Forelimb muscle (tissue), 1 donor: ENCODE measurements at places on chromosomes 7 and 10. TPM values are rescaled to one million over a fixed set of nuclear protein-coding genes. Genes with fewer than 3 reads are reported as not detected.
A peak's percentile ranks its signal among the peaks of the same experiment; 100 is the strongest.

DNA sequence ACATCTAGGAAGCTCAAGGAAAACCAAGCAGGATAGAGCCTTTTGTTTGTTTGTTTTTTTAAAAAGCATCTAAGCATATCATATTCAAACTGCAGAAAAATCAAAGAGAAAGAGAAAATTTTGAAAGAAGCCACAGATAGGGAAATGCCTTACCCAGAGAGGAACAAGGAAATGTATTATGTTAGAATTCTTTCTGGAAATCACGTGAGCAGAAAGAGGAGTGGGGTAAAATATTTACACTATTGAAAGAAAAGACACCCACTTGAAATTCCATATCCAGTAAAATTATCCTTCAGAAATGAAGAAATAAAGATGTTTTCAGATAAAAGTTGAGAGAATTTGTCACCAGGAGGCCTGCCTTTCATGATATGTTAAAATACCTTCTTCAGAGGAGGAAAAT is 775.7 kb upstream of the IGFBP3 start:
- no peak for DNase-seq

The TMEM184A gene
- 0.78 TPM for polyA plus RNA-seq

- DNase-seq: no peak
These were observed 13.2 kb downstream of the ALKBH4 start for GRCh38 chr7:102451371-102452054.

The NEUROD6 gene
- 0.09 TPM for polyA plus RNA-seq

- DNase-seq: peak; percentile 52
These were observed 2.2 kb downstream of the TRIL start for GRCh38 chr7:28955718-28956607.

- DNase-seq: no peak
These were observed 163.1 kb upstream of the GDF10 start for GRCh38 chr10:47136866-47137265.

The TMEM225B gene
- 0.77 TPM for polyA plus RNA-seq

DNA sequence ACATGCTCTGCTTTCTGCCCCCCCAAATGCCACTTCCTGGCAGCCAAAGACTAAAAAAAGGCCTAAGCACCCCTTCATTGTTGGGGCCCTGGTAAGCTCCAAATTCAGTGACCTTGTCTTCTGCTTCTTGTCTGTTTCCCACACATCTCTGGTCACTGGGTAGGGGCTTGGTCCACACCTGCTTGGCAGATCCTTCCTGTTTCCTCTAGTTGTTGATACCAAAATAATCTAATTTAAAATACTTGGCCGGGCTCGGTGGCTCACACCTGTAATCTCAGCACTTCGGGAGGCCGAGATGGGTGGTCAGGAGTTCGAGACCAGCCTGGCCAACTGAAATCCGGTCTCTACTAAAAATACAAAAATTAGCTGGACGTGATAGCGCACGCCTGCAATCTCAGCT is 130.6 kb downstream of the CAMK1D start:
- no peak for DNase-seq

The ATXN7L1 gene
- polyA plus RNA-seq: 6.9 TPM

The AKR1C8 gene
- not detected for polyA plus RNA-seq

GRCh38 chr7:131839967-131840690 is 283.7 kb upstream of the PODXL start:
- no peak for DNase-seq

The COBL gene
- 117 TPM for polyA plus RNA-seq

GRCh38 chr7:99128076-99128950 is 15.6 kb downstream of the SMURF1 start:
- no peak for DNase-seq

GRCh38 chr7:117087639-117088396 is 134.5 kb downstream of the ST7 start:
- DNase-seq: no peak

The SPACDR gene
- 1.7 TPM for polyA plus RNA-seq

DNA sequence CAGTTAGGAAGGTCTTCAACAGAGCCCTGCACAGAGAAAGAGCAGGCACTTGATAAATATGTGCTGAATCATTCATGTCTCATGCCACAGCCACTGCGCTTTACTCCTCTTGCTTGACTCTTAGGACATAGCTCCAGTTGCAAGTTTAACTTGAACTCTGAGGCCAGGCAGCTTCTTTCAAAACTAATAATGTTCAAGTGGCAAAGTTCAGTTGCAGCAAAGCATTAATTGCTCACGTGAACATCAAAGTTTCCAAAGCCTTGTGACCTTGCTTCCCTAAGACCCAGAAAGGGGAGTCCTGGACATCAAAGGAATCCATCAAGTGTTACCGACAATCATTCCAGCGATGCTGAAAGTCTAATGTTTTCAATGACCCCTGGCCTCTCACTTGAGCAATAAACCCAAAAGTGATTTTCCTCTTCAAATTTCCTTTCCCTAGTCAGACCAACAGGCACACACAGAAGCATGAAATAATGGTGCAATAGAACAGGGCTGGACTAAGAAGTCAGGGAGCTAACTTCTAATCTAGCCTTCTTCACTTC is 21.8 kb upstream of the TECTB start:
- DNase-seq: no peak

The FOXP2 gene
- 10.3 TPM for polyA plus RNA-seq

The CALML3 gene
- 0.09 TPM for polyA plus RNA-seq

DNA sequence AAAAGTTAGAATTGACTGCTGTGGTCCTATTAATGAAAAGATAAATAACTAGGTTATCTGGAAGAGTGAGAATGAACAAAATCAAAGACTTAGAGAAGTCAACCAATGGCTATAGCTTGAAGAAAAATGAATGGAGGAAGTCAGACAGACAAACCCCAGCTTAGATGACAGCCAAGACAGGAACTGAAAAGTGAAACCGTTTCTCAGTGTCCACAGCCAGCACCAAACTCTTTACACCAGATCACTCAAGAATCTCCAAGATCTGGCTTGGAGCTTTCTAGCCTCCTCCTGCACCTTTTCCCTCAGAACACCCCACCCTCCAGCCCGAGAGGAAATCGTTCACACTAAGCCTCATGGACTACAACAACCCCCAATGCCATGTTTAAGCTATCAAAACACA is 167.0 kb downstream of the SFMBT2 start:
- DNase-seq: no peak

DNA sequence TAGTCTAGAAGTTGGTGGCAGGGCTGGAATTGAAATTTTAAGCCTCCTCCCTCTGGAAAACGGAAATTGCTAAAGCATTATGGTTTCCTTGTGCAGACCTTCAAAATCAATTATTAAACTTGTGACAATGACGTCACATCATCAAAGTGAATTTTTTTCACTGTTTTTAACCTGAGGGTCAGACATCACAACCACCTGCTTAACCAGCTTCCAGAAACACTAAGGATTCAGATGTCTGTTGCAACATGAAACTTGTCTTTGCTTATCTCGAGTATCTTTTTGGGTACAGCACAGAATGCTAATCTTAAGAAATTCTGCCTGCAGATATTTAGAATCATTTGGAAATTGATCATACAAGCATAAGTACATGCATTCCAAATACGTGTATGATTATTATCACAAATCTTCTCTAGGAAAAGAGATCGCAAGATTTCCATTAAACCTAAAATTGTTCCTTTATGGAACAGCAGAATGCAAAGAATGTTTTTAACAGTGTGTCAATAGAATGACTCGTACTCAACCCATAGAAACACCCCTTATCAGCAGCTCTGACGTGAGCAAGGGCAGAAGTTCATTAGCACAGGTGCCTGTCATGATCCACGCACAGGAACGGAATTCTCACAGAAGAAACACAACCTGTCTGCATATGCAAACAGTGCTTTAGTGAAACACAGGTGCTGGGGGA is 4.1 kb upstream of the GTPBP4 start:
- no peak for DNase-seq

DNA sequence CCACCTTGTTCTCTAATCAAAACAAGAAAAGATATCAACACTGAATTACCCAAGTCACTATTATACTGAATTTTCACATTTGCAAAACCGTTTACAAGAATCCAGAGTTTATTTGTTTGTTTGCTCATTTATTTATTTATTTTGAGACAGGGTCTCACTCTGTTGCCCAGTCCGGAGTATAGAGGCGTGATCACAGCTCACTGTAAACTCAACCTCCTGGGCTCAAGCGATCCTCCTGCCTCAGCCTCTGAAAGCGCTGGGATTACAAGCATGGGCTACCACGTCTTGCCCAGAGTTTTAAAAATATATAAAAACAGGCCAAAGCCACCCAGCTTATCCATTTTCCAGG is 8.5 kb downstream of the CREB3L2 start:
- DNase-seq: no peak

The PKD1L1 gene
- 1.2 TPM for polyA plus RNA-seq

DNA sequence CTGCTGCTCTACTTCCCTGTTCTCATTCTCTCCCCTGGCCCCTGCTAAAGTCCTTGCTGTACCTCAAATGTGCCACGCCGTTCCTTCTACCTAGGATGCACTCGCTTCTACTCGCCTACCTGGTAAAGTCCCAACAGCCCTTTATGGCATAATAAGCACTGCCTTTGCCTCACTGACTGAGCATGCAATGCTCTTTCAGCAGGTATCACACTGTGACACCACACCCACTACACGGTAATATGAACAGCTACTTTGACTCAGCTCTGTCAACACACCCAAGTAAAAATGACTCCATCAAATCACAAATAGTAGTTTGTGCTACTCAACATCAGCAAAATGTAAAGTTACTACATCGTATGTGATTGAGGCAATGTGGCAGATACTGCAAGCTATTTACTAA is 37.6 kb downstream of the FAM204A start:
- DNase-seq: no peak

The INHBA gene
- polyA plus RNA-seq: 3.4 TPM

- DNase-seq: no peak
These were observed 51.3 kb downstream of the VKORC1L1 start for GRCh38 chr7:65924193-65924592.

The FAM107B gene
- 17.7 TPM for polyA plus RNA-seq

DNA sequence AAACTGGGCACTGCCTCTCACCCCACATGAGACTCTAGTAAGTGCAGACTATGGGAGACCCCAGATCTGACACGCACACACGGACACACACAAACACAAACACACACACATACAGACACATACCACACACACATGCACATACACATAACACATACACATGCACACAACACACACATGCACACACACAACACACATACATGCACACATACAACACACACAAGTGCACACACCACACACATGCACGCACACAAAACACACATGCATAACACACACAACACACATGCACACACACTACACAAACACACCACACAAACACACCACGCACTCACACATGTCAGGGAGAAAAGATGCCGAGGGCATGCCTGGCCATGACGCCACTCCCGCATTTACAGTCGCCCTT is 205.5 kb downstream of the TYW1B start:
- DNase-seq: no peak

DNA sequence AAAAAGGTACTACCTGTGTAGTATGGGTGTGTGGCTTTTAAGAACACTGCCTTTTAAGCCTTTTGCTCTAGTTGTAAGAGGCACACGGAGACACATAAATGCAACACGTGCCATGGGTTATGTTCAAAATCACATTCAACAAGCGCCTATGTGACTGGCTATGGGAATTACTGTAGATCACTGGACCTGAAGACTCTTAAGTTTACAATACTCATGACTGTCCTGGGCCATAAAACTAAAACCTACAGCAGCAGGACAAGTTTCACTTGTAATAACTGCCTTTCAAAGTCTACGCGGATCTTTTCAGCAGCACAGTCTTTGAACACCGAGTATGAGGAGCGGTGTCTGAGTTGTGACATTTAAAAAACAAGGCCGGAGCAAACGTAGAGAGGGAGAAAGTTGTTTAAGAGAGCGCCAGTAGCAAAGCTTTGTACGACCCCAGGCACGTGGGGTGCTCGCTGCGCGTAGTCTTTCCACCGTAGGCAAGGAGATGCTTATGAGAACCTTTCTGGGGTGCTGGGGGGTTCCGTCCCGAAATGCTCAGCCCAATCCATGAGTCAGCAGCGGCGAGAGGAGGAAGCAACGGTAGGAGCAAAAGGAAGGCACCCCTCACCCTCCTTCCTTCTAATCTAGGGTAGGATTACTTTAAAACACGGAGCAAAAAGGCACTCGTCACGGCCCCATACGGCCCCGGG is 662 bp downstream of the DNAJC2 start:
- DNase-seq: no peak

- no peak for DNase-seq
These were observed 1.8 kb downstream of the TDRD1 start for GRCh38 chr10:114180937-114181336.

- no peak for DNase-seq
These were observed 74.4 kb upstream of the ZNRF2 start for GRCh38 chr7:30209951-30210350.

GRCh38 chr7:128166603-128167041 is 74.5 kb upstream of the LEP start:
- no peak for DNase-seq

- no peak for DNase-seq
These were observed 223.7 kb downstream of the LHFPL3 start for GRCh38 chr7:104552102-104552501.

The LRRTM3 gene
- polyA plus RNA-seq: 2.2 TPM

DNA sequence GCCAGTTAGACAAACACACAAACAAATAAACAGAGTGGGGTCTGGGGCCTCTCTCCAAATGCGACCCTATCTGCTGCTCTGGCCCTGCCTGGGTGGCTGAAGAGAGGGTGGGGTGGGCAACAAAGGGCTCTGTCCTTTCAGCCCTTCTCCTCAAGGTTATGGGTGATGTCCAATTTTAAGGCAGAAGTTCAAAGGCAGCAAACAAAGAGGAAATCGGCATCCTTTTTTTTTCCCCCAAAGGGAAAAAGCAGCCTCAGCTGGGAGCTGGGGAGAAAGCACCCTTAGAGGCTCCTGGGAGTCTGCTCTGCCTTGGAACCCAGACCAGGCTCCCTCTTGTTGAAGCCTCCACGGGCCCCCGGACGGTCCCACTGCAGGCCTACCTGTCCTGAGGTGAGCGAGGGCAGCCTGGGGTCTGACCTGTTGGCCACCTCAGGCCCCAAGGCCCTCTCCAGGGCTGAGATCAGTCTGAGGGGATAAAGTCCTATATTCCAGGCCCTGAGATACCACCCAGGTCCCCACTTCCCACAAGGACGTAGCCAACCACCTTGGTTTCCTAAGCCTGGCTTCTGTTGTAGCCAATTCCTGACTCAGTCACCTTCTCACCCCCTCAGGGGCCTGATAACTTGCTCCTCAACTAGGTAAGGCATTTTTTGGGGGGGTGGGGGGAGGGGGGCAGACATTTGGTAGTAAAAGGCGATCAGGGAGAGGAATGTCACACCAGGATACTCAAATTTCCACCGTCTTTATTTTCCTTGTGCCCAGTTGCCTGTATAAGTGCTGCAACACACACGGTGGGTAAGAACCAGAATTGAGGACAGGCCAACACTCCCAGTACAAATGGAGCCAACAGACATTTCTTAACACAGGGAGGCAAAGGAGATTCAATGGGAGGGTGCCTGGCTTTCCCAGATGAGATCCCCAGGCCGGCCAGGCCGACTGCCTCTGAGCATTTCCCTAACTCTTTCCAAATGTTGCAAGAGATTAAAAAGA is 4.3 kb downstream of the HOXA11 start:
- DNase-seq: no peak

- DNase-seq: no peak
These were observed 18.3 kb downstream of the AGAP3 start for GRCh38 chr7:151104411-151105235.

The H2BK1 gene
- not detected for polyA plus RNA-seq
